ENCODE measurements at places on chromosomes 2 and 18.
A peak's percentile ranks its signal among the peaks of the same experiment; 100 is the strongest.

DNA sequence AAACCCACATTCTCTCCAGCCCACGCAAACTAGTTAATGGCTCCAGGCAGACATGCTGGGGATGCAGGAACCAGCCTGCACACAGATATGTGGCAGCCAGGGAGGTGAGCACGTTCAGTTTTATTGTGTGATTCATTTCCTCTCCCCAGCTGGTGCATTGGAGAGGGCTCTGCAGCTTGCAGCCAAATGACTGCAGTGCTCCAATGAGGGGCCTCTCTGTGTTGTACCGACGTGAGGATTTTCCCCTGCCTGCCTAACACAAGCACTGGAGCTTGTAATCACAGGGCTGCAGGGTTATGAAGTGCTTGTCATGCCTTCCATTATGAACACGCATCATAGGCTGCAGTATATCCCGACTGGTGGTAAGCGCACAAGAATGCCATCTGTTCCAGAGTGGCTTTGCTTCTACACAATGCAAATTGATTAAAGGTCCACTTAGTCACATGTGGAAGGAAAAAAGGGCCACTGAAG, 92.3 kb upstream of the THUMPD2 start:
- DNase-seq: no peak

DNA sequence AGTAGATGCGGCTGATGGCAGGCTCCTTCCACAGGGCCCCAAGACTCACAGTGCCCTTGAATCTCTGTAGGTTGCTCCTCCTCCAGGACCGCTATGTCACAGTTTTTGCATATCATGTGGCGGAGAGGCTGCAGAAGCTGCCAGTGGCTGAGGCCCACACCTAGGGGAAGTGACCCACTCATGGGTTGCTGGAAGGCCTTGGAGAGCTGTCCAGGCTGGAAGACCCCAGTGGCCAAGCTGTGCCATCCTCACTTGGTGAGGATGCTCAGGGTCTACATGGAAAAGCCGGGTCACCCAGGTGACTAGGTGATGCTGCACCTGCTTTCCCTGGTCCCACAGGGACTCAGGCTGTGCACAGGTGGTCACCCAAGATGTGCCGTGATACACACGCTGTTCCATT, 90.6 kb downstream of the SEPTIN10 start:
- no peak for DNase-seq

DNA sequence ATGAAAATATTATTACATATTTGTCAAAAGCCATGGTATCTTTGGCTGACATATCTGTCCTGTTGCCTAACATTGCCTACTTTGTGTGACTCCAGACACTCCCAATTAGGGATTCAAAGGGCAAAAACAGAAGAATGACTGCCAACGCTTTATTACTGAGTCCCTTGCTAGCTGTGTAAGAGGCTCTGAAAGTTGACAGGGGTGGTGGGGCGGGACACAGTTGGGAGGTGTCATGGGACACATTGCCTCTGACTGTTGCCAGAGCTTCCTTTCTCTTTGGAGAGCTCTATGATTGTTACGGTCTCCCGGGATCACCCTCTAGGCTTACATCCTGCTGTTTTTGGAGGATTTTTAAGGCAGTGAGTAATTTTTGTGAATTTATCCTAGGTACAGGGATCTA, 249.6 kb upstream of the ACVR2A start:
- DNase-seq: no peak

DNA sequence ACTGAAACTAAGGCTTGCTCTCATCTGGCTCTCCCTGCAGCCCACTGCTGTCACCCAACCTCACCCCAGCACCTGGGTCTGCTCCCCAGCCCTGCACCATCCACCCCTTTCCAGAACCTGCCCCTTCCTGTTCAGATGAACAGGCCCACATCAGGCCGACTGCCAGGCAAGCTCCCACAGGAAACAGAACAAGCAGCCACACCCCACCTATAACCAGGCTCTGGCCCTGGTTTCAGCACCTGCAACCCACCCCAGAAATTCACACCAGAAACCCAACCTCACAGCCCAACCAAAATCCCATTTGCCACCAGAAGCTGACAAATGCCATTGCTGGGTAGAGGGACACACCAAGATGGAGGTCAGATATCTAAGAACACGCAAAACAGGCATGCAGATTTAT, 159.2 kb upstream of the ID2 start:
- DNase-seq: no peak

DNA sequence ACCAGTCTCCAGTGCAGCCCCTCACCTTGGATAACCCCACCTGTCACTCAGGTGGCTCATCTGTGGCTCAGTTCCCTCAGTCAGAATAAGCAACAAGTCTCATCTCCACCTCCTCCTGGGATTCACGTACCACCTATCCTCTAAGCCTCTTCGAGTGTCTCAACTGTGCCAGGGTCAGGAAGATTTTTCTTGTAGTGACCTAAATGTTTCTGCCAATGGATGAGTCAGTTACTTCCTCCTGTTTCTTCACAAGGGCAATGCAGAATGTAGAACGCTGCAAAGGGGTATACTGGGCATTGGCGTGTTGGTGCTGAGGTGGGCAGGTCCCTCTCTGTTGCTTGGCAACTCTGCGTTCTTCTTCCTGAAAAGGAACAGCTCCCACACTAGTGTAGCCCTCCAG, 213.3 kb upstream of the CXCR4 start:
- no peak for DNase-seq

- no peak for DNase-seq
Measured at GRCh38 chr2:15049096-15049993, 416.8 kb downstream of the LRATD1 start.

DNA sequence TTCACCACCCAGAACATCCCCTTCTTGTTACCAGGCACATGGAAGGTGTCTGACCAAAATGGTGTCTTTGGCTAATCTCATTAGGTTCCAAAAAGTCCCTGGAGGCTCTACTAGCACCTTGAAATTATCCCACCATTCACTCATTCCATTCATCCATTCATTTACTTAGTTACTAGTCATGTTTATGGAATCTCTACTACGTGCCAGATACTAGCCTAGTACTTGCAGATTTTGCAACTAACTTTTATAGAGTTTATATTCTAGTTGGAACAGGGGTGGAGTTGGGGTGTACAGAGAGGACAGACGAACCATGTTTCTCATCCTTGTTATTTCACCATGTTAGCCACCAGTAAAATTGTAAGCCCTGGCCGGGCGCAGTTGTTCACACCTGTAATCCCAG, 4.0 kb upstream of the NOP58 start:
- no peak for DNase-seq

DNA sequence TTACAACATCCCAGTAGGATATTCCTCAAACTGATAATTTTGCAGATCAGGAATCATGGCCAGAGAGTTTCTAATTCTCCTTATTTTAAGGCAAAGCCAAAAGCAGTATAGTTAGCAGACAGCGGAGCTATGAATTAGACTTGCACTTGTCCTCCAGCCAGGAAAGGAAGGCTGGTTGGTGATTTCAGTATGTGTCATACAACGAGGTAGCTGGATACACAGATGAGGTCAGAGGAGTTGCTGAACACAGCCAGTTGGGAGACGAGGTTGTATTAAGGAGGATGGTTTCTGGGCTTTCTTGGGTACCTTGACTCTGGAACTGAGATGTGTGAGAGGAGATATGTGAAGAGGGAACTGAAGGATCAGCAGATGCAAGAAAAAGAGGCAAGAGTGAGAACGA, 185.2 kb downstream of the SOX11 start:
- no peak for DNase-seq

DNA sequence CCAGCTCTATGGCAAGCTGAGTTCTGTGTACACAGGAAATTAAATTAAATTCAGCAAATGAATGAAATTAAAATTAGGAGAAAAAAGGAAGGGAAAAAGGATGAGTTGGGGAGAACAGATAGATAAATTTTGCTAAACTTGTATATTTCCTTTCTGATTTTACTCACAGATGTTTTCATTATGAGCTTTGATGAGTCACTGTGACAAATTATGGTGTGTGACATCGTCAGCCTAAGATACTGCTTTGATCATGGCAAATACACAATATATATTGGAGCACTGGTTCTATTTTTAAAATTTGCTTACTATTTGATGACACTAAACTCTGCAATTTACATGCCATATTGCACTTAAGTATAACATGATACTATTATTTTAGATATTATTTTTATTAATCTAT, 464.6 kb upstream of the SPHKAP start:
- DNase-seq: no peak

GRCh38 chr2:96537066-96537733, 648 bp downstream of the ARID5A start:
- peak; percentile 60 for DNase-seq

DNA sequence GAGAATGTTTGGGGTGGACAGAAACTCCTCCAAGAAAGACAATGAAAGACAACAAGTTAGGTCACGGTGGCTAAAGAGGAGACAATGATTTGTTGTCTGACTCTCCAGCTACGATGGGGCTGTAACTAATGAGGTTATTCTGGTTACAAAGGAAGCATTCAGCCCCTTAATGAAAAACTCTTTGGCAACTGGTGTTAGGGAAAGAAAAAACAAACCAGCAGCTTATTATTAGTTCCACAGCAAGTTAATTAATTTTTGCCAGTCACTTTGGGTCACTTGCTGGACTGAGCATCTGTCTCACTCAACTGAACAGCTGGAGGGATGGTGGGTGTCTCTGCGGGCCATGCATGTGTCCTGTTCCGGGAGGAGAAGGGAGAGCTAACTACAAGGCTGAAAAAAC, 263.7 kb downstream of the ALK start:
- no peak for DNase-seq

DNA sequence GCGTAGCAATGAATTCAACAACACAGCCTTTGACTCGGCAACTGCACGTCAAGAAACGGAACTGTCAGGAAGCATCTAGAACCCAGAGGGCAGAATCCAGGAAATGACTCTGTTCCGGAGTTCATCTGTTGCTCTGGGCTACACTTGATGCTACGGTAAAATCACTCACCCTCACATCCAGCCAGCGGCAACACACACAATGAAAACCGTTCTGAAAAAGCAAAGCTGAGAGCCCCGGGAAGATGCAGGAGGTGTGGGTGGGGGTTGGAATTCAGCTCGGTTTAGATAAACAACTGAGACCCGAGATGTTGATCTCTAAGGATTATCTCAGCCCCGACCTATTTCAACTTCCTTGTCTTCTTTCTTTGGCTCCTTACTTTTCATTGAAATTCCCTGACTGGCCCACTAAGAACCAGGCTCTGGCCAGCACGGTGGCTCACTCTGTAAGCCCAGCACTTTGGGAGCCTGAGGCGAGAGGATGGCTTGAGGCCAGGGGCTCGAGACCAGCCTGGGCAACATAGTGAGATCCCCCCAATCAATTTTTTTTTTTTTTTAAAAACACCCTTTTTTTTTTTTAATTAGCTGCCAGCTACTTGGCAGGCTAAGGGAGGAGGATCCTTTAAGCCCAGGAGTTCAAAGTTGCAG, 13.3 kb upstream of the RAB17 start:
- DNase-seq: no peak

DNA sequence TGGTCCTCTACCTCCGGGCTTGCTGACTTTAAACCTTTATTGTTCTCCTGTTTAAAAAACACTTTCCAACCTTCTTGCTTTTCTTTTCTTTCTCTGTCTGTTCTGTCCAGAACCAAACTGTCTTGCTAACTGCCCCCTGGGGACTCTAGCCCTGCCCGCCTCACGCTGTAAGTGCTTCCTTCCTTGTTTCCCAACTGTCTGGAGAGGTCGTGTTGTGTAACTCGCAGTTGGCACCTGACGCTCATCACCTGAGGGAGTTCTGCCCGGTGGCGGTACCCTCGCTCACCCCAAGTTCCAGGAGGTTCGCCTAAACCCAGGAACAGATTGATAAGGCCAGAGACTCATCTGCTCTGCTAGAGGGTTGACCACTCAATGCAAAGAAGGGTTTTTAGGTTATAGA, 123.4 kb downstream of the MTCL1 start:
- DNase-seq: no peak

- no peak for DNase-seq
Measured at GRCh38 chr2:230910546-230911177, 14.4 kb downstream of the GPR55 start.

GRCh38 chr2:27955384-27956161, 65.0 kb downstream of the BABAM2 start:
- no peak for DNase-seq

DNA sequence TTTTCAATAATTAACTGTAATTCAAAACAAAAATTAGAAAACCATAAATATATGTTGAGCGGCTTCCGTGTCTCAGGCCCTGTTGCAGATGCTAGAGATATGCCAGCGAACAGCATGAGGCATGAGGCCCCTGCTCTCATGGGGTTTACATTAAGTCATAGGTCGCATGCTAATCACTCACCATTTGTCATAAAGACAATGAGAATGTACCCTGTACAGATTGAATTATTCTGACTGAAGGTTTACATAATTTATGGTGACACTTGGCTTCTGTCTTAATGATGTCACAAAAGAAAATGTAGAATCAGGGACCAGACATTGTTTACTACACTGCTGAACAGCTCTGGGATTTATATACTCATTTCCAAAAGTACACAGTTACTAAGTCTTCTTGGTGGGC, 5.9 kb upstream of the VAPA start:
- DNase-seq: no peak

- DNase-seq: no peak
Measured at GRCh38 chr2:213566846-213567245, 282.6 kb downstream of the SPAG16 start.

DNA sequence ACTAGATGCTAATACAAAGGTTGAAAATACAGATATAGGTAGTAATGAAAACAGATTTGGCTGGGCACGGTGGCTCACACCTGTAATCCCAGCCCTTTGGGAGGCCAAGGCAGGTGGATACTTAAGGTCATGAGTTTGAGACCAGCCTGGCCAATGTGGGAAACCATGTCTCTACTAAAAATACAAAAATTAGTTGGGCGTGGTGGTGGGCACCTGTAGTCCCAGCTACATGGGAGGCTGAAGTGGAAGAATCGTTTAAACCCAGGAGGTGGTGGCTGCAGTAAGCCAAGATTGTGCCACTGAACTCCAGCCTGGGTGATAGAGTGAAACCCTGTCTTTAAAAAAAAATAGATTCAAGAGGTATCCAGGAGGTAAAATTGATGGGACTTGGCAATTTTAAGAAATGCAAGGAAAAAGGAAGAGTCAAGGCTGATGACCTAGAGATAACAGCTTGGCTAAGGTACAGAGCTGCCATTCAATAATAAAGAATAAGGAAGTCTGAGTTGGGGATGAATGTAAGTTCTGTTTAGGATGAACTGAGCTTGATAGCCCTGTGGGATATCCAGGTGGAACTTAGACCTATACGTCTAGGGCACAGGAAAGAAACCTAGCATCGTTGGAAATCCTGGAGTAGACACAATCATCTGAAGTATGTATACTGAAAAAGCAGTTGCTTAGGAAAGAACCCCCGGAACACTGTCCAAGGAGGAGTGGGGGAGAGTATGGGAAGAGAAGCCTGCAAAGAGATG, 9.1 kb downstream of the MAT2A start:
- no peak for DNase-seq

GRCh38 chr2:109679626-109680025, 65.5 kb downstream of the SOWAHC start:
- DNase-seq: no peak

DNA sequence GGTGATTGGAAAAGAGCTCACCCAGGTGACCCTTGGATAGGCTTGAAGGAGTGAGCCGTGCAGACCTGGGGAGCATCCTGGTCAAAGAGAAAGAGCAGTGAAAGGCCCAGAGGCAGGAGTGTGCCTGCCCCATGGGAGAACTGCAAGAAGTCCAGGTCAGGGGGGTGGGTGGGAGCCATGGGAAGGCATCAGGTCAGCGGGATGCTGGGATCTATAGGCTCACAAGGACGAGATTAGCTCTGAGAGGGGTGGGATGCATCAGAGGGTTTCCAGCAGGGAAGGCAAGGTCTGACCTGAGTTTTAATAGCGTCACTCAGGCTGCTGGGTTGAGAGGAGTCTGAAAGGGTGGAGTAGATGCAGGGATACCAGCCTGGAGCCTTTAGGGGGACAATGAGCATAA, 158.6 kb downstream of the SMAD7 start:
- no peak for DNase-seq
